ENCODE measurements at places on chromosomes 16 and 17.

GRCh38 chr17:67818110-67819002 lies 6.9 kb upstream of the BPTF start:
- DNase-seq, result no peak

DNA sequence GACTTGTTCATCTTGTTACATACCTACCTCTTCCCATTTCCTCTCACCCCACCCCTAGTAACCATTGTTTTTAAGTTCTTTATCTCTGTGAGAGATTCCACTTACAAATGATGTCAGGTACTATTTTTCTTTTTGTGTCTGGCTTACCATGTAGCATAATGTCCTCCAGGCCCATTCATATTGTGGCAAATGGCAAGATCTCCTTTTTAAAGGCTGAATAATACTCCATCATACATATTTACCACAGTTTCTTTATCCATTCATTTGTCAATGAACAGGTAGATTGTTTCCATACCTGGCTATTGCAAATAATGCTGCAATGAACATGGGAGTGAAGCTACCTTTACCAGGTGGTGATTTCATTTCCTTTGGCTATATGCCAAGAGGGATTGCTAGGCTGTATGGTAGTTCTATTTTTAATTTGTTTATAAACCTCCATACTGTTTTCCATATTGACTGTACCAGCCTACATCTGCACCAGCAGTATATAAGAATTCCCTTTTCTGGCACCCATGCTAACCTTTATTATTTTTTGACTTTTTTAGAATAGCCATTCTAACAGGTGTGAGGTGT lies 53.9 kb downstream of the NSRP1 start:
- no peak for DNase-seq

DNA sequence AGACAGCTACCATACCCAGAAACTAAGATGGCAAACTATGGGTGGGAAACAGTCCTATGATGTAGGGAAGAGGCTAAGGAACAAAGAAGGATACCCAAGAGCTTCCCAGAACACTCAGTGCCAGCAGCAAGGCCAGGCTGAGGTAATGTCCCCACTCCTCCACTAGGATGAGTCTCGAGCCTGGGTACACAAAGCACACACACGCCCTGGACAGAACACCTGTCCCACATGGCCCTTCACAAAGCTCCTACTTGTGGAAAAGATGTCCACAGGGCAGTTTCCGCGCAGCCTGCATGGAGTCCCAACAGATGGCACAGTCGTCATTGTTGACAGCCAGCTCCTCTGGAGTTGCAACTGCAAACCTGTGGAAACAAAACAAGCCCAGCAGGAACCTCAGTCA lies 23.9 kb downstream of the AMFR start:
- DNase-seq, result no peak

- DNase-seq, result no peak
These were observed 95.5 kb downstream of the MRM3 start for GRCh38 chr17:877630-878029.

GRCh38 chr16:9205661-9206060 lies 114.2 kb downstream of the HAPSTR1 start:
- DNase-seq, result no peak

DNA sequence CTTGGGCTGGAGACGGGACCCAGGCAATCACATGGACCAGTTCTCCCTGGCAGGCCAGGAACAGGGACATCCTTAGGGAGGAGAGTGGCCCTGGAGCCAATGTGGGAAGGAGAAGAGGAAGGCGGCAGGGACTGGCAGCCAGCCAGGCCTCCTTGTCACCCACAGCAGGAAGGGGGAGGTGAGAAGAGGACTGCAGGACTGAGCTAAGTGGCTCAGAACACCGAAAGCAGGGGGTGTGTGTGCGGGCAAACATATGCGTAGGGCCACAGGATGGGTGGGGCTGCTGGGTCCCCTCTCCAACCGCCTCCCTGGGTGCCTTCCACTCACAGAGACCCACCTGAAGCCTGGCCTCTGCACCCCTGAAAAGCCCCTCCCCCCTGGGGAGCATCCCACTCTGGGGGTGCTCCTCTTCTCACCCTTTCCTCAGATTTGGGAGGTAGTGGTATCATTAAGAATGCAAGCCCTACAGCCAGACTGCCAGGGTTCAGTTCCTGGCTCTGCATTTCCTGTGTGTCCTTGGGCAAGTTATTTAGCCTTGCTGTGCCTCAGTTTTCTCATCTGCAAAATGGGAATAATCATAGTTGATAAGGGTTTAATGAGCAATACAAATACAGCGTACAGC lies 8.1 kb downstream of the PNMT start:
- peak; percentile 89 for DNase-seq

DNA sequence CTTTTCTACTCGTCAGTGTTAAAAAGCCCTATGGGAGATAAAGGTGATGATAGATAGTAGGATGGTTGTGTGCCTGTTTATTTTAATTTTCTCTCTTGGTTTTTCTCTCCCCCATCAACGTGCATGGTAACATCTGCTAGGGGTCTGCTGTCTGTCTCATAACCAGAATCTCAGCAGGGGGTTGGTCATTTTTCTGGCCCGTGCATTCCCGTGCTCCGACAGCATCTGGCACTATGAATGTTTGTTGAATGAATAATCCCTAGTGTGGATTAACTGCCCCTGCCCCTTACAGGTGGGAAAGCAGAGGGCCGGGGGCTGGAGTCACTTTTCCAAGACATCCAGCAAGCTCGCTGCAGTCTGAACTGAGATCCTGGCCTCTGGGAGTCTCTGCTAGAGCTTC lies 6.3 kb downstream of the CA5A start:
- no peak for DNase-seq

DNA sequence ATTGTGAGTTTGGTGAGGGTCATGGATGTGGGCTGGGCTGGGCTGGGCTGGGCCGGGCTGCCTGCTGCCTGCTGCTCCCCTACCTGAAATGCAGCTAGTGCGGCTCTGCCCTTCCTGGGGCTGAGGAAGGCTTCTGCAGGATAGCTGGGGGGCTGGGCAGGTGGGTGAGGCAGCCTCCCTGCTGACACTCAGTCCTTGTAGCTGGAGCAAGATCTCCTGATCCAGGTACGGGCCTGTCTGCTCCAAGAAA lies 4.7 kb downstream of the RPL13 start:
- no peak for DNase-seq

DNA sequence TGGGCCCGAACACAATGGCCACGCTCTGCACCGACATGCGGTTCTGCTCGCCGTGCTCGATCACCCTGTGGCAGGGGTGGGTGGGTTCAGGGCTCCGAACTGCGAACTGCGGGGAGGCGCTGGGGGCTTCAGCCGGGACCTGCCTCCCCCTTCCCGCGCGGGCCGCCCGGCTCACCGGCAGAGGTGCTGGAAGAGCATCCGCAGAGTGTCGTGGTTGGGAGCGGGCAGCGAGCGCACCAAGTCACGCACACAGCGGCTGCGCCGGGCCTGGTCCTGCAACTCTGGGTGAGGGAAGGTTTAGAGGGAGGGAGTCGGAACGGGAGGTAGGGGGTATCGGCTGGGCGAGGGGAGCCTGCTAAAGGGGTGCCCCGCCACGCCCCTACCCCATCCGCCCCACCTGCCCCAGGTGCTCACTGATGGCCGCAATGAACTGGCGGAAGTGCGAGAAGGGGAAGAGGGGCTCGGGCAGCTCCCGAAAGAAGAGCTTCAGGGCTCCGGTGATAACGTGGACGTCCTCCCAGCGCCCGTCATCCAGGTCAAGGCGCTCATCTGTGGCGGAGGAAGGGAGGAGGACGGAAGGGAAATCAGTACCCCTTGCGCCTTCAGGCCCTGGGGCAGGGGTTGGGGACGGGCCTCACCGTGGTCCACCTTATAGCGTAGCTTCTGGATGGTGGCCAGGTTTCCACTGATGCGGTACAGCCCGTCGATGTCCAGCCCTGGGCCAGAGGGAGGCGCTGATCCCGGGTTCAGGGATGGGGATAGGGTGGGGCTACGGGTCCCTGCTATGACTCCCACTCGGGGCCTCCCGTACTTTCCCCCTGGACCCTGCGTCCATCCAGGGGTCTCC lies 36.9 kb downstream of the ARHGAP27 start:
- DNase-seq, result no peak

DNA sequence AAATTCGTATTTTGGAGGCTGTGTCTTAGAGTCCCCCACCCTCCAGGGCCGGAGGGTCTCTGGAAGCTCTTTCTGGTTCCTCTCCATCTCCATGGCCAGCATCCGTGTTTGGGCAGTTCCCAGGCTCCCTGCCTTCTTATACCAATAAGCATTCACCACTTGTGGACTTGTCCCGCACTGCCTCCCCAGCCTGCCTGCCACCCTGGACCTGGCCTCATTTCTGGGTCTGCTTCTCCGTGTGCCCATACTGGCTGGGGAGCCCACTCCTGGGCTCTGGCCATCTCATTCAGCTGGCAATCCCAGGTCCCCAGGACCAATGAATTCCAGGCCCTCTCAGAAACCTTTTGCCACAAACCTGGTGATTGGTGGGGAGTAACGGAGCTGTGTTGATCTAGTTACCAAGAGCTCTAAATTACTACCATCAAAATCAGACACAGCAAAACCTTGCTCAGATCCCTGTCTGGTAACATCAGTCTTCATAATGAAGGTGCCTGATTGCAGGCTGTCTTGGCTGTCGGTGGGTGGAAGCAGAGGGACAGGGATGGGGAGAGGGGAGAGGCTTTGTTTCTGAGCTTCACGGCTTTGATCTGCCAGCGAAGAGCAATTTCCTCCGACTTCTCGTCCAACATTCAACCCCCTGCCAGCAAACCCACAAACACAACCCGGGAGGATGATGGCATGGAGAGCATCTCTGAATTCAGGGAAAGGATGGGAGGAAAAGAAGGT lies 27.7 kb upstream of the CRHR1 start:
- DNase-seq, result no peak

- DNase-seq, result peak; percentile 9
These were observed 58.1 kb upstream of the COX10 start for GRCh38 chr17:14011036-14011692.

GRCh38 chr17:37847811-37848331 lies 76.3 kb upstream of the TBC1D3K start:
- DNase-seq, result no peak

- DNase-seq, result no peak
These were observed 14.4 kb downstream of the AXIN1 start for GRCh38 chr16:337975-338575.

GRCh38 chr17:6711681-6712057 lies 1.5 kb downstream of the SLC13A5 start:
- DNase-seq, result no peak

DNA sequence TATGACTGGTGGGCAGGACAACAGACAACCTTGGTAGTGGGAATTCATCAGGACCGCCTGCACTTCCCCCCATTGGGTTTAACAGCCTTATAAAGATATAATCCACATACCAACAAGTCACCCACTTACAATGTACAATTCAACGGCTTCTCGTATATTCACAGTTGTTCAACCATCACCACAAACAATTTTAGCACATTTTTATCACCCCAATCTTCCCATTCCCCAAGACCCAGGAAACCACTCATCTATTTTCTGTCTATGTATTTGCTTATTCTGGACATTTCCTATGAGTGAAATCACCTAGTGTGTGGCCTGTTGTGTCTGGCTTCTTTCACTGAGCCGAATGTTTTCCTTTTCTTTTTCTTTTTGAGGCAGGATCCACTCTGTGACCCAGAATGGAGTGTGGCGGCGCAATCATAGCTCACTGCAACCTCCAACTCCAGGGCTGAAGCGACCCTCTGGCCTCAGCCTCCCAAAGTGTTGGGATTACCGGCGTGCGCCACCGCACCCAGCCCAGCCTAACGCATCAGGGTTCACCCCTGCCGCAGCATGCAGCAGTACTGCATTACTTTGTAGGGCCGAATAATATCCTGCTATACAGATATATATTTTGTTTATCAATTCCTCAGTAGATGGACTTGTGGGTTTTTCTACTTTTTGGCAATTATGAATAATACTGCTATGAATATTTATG lies 10.9 kb downstream of the ANKS3 start:
- DNase-seq, result no peak

DNA sequence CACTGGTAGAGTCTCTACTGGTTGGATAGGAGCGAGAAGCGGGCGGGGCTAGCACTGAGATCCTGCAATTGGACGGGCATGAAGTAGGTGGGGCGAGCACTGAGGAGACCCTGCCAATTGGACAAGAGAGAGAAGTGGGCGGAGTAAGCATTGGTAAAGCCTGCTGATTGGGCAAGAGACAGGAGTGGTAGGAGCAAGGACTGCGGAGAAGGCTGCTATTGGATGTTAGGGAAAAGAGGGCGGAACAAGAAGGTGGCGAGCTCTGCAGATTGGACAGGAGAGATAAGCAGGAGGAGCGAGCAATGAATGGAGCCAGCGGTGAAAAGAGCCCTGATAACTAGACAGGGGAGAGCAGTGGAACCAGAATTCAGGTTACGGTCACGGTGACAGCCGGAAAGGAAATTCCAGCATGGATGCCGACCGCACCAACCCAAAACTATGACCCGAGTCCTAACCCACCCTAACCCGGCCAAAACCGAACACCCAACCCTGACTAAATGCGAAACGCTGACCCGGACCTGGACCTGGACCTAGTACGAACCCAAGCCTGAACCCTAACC lies 4.8 kb downstream of the SCGB1C2 start:
- no peak for DNase-seq

- no peak for DNase-seq
These were observed 89.1 kb upstream of the CORO6 start for GRCh38 chr17:29711588-29712385.

DNA sequence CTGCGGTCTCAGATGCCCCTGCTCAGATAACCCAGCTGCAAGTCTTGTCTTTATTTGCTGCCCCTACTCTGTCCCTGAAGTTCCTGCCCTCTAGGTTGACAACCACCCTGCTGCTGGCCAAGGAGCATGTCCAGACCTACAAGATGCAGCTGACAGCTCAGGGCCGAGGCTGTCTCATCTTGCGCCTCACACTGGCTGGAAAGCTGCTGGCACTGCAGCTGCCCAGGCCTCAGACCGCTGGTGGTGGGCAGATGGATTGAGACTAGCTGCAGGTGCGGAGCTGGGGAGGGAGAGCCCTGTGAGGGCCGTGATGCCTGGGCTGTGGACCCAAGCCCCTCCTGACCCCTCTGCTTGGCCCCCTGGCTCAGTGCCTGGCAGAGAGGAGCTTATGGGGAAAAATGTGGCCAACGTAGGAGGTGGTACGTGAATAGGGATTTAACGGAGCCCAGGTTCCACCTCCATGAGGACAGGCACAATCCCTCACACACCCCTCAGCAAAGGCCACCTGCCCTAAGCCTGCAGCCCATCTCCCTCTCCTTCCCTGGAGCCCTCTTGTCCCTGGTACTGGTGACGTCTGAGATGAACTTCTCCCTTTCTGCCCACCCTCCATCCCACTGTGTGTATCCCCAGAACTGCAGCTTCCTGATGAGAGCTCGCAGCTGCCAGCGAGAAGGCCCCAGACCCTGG lies 8.3 kb upstream of the GALK1 start:
- no peak for DNase-seq

DNA sequence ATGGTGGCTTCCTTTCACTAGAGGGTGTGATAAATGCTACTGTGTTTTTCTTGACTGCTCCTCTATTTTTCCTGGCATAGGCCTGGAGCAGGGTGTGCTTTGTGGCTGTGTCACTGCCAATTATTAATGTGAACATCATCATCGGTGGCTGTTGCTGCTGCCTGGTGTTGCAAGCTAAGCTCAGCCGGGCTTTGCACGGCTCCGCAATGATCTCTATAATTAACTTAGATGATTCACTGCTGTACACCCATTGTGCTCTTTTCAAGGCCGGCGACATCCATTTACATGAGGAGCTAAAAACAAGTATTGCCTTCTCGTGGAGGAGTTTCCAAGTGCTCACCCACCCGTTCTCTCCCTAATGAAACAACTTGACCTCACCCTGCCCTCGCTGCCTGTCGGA lies 160.1 kb upstream of the IRX3 start:
- DNase-seq, result no peak

Measured in large intestine (tissue), 12 donors.